Right cardiac atrium (tissue), 5 donors: ENCODE measurements at places on chromosomes 1 and 21. TPM values are rescaled to one million over a fixed set of nuclear protein-coding genes. Genes with fewer than 3 reads are reported as not detected.

Gene CYP4A22
- not detected for polyA plus RNA-seq

Gene CFHR4
- not detected for polyA plus RNA-seq

Gene ANKRD65
- polyA plus RNA-seq: 4.5 TPM

DNA sequence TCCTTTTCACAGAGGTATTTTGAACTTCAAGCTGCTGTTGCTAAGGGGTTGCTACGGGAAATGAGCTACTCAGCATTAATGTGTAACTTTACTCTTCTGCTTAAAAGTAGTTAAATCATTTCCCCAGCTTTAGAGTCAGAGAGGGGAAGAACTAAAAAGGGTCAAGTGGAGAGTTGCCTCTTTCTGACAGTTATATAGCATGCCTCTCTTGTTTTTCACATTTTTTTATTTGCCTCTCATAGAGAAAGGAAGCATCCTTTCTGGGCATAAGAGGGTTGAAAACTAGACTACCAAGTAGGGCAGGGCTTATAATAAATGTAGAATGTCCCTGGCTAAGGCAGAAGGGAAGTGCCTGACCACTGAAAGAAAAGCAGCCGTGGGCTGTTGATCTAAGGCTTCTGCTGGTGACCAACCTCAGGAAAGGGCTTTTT is 10.1 kb upstream of the ELAVL4 start:
- DNase-seq: no peak

DNA sequence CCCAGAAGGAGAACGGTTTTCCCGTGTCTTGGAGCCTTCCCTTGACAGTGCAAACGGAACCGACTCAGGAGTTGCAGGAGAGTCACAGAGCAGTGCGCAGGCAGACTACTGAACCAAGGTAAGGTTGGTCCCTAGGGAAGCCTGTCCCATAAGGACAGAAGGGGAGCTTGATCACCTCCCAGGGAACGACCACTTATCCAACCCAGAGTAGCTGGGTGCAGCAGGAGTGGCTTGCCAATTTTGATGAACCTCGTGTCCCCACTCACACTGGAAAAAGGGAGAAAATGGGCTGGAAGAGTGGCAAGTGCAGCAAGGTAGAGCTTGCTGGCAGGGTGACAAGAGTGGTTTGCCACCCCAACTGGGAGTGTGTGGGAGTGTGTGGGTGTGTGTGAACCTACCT is 95.1 kb downstream of the LIPI start:
- no peak for DNase-seq

DNA sequence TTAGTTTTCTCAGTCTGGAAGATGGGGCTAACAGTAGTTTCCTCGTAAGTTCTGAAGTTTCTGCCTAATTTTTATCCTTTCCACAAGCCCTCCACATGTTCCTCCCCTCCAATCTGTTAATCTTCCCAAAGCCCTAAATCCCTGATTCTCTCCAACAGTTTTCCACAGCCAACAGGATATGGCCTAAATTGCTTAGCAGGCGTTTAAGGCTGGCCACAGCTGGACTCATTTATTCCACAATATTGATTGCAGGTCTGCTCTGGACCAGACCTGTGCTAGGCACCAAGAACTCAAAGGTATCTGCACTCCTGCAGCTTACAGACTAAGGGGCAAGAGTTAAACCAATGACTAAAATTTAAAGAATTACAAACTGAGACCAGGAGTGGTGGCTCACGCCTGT is 3.9 kb downstream of the SLC6A9 start:
- no peak for DNase-seq

GRCh38 chr1:234490793-234491479 is 12.0 kb upstream of the TARBP1 start:
- DNase-seq: no peak

- no peak for DNase-seq
Measured at GRCh38 chr1:208243527-208243966, 637 bp downstream of the PLXNA2 start.

GRCh38 chr1:200634261-200635122 is 13.9 kb upstream of the KIF14 start:
- DNase-seq: no peak

DNA sequence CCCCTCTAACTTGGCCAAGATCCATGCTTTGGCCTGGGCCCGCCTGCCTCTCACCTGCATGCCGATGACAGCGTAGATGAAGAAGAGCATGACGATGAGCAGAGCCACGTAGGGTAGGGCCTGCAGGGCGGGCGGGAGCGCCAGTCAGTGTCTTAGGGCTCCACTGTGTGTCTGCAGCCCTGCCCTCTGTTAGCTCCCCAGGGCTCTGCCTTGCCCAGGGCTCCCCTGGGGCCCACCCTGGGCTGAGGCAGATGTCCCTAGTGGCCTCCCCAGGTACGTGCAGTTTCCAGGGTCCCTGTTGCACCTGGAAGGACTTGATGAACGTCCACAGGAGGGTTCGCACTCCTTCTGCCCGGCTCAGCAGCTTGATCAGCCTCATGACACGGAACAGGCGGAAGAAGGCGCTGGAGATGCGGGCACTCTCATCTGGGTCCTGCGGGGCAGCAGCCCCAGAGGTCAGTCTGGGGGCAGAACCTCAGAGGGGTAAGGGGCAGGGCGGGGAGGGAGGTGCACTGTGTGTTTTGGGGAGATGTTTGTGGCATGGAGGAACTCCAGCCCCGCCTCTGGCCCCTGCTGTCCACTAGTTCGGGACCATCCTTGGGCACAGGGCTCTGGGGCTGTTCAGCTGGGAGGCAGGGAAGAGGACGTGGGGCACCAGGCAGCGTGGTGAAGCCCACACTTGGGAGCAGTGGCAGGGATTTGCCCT is 29.8 kb upstream of the KIF21B start:
- DNase-seq: no peak

GRCh38 chr1:8858888-8859706 is 19.4 kb downstream of the ENO1 start:
- DNase-seq: peak; percentile 67

GRCh38 chr1:87392248-87393192 is 63.8 kb downstream of the LMO4 start:
- no peak for DNase-seq
